ENCODE measurements at places on chromosomes 16 and 17.

- DNase-seq, result no peak
Measured at GRCh38 chr16:73028721-73029361, 19.1 kb downstream of the ZFHX3 start.

DNA sequence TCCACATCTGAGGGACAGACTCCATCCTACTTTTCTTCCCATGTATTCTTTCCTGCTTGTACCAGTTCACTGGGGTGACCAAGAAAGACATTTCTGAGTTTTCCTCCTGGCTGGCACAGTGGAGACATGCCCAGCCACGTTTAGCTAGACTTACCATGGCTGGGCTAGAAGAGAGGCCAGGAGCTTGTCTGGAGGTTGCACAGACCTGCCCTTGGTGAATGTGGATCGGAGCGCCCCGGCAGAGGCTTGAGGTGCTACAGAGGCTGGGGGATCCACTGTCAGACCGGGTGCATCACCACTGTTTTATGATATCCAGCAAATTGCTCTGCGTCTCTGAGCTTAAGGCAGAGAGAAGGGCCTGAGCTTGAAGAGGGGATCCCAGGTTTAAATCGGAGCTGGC, 3.5 kb downstream of the IL4R start:
- DNase-seq, result no peak

DNA sequence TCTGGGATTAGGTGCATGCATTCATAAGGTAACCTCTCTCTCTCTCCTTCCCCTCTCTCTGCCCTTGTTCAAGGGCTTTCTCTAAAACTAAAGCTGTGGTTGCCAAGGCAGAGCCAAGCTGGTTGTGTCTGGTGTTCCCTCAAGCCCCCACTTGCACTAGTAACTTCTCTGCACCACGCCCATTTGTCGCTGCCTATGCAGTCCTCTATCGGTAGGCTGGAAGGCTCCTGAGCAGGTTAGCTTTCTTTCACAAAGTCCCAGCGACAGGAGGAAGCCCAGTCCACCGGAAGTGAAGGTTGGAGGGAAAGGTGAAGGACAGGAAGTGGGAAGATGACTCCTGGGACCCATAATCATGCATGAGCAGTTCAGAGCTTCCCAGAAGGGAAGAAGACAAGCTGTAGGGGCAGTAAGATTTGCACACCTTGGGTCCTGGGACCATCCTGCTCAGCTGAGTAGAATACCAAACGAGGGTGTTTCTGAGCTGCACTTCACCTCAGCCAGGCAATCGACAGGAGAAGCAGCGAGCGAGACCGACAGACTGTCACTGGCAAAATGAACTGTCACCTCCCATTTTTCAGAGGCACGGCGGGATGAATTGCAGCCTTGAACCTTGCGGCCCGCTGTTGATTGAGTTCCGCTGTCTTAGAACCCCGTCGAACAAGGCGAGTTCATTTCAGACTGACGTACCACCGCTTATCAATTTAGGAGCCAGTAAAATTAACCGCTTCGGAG, 14.7 kb upstream of the SKAP1 start:
- no peak for DNase-seq

DNA sequence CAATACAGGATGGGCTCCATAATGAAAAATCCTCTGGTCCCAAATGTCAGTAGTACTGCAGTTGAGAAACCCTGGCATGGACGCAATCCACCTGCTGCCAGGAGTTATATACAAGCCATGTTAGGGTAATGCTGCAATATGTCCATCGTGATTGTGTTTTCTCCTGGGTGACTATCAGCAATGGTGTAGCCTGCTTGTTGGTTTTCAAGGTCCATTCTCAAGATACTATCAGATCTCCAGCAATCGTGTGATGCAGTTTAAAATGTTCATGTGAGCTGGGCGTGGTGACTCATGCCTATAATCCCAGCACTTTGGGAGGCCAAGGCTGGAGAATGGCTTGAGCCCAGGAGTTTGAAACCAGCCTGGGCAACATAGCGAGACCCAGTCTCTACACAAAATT, 24.0 kb downstream of the ABCC1 start:
- no peak for DNase-seq

- DNase-seq, result peak; percentile 70
Measured at GRCh38 chr17:60577147-60577915, 22.7 kb upstream of the PPM1D start.

DNA sequence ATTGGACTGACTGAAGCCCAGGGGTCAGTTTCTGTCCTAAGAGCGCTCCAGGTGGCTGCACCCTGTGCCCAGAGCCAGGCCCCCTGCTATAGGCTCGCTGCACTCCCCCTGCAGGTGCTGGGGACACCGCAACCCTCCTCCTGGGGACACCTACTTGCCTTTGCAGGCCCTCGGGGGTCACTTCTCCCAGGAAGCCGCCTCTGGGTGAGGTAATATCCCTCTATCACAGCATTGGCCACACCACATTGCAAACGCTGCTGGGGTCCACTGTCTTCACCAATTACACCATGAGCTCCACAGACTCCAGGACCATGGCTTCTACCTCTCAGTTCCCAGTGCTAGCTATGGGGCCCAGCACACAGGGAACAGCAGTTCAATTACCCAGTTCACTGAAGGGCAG, 14.9 kb downstream of the USP36 start:
- no peak for DNase-seq
